ENCODE measurements at places on chromosomes 4 and X. TPM values are rescaled to one million over a fixed set of nuclear protein-coding genes. Genes with fewer than 3 reads are reported as not detected.

DNA sequence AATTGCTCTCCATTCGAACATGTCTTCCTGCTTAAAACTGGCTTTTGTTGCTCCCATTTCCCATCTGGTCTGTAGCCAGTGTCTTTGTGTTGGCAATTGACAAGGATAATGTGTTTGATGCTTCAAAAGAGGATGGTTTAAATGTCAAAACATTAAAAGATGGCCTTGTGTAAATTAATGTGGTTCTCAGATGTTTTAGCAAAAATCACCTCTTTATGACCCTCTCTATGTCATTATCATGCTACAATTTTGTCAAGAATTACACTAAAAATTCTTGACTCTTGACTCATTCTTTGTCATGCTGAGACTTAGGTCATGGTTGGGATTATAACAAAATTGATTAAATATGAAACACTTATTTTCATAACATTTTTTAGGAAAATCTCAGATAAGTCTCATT, 47.4 kb downstream of the TMEM131L start:
- peak; percentile 61 for DNase-seq

Gene FGFBP2
- total RNA-seq = not detected

- DNase-seq = no peak
Observed at GRCh38 chrX:47817897-47818296, 18.8 kb upstream of the ZNF81 start.

DNA sequence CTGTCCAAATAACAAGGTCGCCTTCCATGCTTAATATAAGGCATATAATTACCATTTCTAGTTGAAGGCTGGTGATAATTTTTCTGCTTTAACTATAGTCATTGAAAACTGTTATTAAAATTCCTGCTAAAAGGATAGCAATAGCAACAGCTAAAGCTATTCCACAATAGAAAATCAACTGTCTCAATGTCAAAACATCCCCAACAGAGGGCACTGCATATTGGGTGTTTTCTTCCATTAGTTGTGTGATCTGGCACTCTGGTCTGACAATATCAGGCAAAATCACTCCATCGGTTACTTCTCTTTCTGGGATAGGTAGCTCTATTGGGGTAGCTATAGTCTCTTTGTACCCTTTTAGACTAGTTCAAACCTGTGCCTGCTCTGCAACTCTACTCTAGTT, 53.5 kb downstream of the TMPRSS11F start:
- DNase-seq = no peak

Gene CHM
- 21.1 TPM for total RNA-seq

- peak; percentile 1 for DNase-seq
Observed at GRCh38 chr4:85165808-85166207, 199.3 kb upstream of the WDFY3 start.

DNA sequence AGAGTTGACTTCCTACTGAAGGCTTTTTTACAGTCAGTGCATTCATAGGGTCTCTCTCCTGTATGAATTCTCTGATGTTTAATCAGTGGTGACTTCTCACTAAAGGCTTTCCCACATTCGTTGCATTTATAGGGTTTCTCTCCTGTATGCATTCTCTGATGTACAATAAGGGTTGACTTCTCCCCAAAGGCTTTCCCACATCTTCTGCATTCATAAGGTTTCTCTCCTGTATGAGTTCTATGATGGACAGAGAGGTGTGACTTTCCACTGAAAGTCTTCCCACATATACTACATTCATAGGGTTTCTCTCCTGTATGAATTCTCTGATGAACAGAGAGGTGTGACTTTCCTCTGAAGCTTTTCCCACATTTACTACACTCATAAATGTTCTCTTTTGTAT, 45.2 kb downstream of the ZNF674 start:
- no peak for DNase-seq

Gene DRP2
- total RNA-seq = 0.44 TPM

- no peak for DNase-seq
Observed at GRCh38 chrX:9862953-9863352, 76.7 kb downstream of the SHROOM2 start.

DNA sequence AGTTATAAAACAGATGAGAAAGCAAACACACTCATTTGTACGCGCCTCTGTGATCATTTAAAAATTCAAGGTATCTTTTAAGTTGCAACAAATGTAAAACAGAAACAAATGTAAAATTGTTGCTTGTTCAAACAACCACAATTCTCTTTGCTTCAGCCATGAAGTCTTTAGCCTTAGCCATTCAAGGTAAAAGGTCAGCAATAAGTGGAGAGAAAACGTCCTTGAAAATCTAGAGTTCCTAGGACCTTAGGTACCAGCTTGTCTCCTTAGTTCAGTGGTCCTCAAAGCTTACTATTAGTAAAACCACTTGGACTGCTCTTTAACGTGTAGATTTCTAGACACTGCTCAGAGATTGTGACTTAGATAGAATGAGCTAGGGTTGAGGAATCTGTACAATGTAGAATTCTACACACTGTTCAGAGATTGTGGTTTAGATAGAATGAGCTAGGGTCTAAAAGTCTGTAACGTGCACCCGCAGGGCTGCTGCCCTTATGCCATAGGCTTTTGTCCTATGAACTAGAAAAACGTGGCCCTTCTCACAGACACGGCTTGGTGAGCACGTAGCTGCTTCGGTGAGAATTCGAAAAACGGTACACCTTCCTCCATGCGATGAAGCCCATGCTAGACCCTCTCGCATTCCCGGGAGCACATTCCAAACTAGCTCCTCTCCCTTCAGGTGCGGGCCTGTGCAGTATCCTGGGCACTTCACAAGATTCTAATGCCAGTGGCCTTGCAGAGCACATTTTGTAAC, 1.7 kb downstream of the PLAC8 start:
- peak; percentile 89 for DNase-seq

Gene FMR1NB
- not detected for total RNA-seq

- DNase-seq = no peak
Observed at GRCh38 chrX:19190902-19191301, 68.6 kb upstream of the ADGRG2 start.

- DNase-seq = no peak
Observed at GRCh38 chrX:117511379-117511778, 605.2 kb downstream of the KLHL13 start.

- DNase-seq = no peak
Observed at GRCh38 chr4:127445471-127445870, 187.3 kb upstream of the INTU start.

Gene GLUD2
- 0.47 TPM for total RNA-seq

Gene CCNA2
- 118 TPM for total RNA-seq

DNA sequence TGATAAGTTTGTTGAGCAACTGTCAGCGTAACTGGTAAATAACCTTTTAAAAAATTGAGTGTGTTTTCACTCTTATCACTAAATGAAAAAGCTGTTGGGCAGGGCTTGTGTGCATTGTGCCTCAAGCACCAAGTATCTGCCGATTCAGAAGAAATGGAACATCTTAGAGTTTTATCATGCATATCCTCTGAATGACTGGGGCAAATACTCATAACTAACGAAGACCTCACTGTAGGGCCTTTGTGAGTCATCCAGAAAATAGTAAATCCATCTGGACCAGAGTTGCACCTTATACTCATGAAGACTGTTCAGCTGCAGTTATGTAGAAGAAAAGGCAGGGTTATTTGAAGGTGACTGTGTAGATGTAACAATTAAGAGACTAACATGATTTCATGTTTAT, 222.1 kb downstream of the CAMK2D start:
- DNase-seq = peak; percentile 46

GRCh38 chr4:3196670-3197359, 52.1 kb upstream of the MSANTD1 start:
- no peak for DNase-seq

DNA sequence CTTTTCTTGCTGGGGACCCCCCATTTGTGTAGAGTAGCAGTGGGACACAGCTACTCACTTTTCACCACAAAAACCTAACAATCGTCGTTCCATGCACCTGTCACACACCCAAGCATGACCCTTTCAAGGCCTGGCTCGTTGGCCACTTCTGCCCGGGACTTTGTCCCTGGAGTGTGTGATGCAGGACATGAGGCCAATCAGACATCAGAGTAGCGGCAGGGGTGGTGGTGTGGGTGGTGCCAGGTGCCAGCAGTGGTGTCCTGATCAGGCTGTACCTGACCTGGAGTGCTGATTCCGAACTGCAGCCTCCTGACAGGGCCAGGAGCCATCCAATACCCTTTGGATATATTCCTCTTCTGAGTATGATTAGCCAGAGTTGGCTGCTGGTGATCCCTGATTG, 23.1 kb upstream of the PROM1 start:
- DNase-seq = no peak

DNA sequence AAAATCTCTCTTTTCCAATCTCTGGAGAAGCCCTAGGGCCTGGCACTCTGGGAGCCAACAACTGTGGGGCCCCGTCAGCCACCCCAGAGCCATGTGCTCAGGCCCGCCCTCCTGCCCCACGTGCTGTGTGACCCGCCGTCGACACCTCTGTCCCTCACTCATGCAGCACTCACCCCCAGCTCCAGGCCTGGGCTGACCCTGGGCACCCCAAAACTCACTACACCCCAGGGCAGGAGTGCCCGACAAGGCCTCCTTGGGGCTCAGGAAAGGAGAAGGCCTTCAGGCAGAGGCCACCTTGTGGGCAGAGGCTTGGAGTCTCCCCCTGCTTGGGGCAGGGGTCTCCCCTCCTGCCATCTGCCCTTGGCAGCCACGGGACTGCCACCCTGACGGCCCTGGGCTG, 5.7 kb downstream of the MYL5 start:
- no peak for DNase-seq

Gene ADH1A
- not detected for total RNA-seq

- peak; percentile 97 for DNase-seq
Observed at GRCh38 chr4:156946516-156947424, 24.8 kb downstream of the PDGFC start.

DNA sequence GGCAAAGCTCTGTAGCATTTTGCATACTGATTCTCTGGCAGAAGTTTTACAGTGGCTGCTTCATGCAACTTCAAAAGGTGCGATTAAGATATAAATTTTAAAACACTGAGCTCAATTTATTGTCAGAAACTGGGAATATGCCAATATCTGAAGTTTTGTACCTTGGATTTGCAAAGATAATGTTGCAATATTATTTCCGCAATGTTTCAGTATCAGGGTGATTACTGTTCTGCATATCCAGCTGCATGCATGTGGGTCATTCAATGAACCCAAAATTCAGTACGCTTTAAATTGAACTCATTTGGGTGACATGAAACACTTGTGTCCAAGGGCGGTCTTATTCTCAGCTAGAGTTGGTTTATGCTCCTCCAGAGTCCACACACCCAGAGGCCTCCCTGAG, 26.2 kb downstream of the TRMT10A start:
- no peak for DNase-seq

Gene KLHL5
- 38.1 TPM for total RNA-seq

DNA sequence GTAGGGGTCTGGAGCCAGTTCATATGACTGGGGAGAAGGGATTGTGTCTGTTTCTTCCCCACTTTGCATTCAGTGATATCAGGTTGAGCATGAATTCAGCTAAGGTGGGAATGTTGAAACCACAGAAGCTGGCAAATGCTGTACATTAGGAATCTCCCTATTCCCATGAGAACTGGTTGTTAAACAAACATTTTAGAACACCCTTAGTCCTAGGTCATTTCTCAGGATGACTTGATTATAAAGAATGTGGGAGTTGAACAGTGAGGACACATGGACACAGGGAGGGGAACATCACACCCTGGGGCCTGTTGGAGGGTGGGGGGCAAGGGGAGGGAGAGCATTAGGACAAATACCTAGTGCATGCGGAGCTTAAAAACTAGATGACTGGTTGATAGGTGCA, 62.6 kb upstream of the LIMCH1 start:
- peak; percentile 34 for DNase-seq

Gene CXCR3
- not detected for total RNA-seq

GRCh38 chr4:81392164-81392563, 79.5 kb downstream of the RASGEF1B start:
- DNase-seq = no peak

Gene SSX2B
- 0.98 TPM for total RNA-seq

GRCh38 chr4:183504930-183505610, at the start of gene ING2:
Gene ING2 (plus strand): TSS chr4:183505058. CDS start chr4:183505196, 138 bp downstream.
- DNase-seq = peak; percentile 71

Gene SNX25
- 19.8 TPM for total RNA-seq

- DNase-seq = no peak
Observed at GRCh38 chr4:8938137-8938536, 66.5 kb upstream of the HMX1 start.

DNA sequence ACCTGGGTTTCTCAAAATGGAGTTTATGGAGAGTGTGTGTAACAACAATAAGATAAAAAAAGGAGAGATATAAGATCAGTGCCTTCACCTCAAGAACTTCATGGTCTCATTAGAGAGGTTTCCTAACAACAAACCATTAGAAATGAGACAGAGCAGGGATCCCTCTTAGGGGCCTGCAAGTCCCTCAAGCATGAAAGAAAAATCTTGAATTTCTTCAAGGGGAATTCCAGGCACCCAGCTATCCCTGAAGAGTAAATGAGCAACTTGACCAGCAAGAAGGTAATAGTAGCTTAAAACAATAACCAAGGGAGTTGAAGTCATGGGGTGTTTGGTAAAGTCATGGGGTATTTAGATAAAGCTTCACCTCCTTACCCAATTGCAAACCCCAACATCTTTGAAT, 49.7 kb upstream of the TLR3 start:
- no peak for DNase-seq

Gene GCNA
- 0.20 TPM for total RNA-seq

Measured in M059J (cell line).